ENCODE measurements at places on chromosomes 6 and 20.

DNA sequence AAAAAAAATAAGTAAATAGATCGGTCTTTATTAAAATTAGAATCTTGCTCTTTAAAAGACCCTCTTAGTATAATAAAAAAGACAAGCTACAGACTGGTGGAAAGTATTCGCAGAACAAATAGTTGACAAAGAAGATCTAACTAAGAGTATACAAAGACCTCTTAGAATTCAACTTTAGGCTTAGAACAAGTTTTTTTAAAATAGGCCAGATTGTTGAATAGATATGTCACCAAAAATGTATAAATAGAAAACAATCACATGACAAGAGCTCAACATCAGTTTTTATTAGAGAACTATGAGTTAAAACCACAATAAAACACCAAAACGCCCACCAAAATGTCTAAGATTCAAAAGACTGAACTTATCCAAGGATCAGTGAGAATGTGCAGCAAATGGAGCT lies 632.7 kb upstream of the PTCHD4 start:
- no peak for DNase-seq

DNA sequence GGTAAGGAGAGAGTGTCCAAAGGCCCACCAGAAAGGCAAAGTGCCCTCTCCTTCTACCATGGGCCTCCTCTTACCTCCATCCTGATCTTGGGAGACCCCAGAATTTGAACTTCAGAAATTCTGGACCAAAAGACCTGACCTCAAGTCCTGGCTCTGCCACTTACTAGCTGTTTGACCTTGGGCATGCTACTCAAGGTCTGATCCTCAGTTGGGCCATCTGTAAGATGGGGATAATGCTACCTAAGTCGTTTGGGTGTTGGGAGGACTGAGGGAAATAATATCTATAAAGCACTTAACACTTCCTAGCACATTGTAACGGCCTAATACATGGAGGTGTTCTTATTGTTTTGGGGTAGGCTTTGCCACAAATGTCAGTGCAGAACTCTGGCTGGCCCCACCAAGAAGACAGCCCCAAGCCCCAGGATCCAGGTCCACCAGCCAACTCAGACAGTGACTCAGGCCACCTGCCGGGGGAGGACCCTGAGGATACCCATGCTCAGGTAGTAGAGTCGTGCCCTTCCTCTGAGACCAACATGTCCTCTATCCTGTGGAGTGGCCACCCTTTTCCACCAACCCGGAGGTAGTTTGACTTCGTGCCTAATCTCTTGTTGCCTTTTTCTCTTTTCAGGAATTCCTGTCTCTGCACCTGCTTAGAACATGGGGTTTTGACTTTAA lies 2.7 kb downstream of the PRICKLE4 start:
- DNase-seq, result no peak

GRCh38 chr6:74357321-74357720 lies 661.3 kb downstream of the CD109 start:
- no peak for DNase-seq

DNA sequence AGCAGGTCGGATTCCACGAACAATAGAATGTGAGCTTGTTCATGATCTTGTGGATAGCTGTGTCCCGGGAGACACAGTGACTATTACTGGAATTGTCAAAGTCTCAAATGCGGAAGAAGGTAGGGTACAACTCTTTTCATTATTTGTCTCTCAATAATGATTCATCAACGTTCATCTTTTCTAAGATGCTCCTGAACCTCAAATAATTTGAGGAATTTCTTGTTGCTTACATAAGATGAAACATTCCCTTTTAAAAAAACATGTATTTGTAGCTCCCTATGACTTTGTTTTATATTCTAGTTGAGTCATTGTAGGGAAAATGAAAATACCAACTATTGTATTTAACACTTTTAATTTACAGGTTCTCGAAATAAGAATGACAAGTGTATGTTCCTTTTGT lies 17.0 kb downstream of the MCM8 start:
- DNase-seq, result no peak

- no peak for DNase-seq
Measured at GRCh38 chr20:59743767-59744485, 139.6 kb downstream of the PHACTR3 start.

DNA sequence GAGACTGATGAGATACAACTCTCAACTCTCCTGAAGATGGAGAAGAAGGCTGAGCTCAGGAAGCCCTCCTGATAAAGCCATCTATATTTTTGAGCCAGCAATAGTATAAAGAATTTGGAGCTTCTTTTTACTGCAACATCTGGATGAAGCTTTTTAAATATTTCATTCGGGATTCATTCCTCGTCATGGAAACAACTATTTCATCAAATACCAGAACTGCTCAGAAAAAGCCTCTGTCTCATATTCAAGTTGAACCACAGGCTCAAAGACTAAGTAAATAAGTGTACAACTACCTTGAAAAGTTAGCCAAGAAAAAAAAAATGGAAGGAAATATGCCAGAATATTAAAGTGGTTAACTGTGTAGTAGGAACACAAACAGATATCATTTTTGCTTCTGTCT lies 37.8 kb downstream of the PTPRT start:
- no peak for DNase-seq

DNA sequence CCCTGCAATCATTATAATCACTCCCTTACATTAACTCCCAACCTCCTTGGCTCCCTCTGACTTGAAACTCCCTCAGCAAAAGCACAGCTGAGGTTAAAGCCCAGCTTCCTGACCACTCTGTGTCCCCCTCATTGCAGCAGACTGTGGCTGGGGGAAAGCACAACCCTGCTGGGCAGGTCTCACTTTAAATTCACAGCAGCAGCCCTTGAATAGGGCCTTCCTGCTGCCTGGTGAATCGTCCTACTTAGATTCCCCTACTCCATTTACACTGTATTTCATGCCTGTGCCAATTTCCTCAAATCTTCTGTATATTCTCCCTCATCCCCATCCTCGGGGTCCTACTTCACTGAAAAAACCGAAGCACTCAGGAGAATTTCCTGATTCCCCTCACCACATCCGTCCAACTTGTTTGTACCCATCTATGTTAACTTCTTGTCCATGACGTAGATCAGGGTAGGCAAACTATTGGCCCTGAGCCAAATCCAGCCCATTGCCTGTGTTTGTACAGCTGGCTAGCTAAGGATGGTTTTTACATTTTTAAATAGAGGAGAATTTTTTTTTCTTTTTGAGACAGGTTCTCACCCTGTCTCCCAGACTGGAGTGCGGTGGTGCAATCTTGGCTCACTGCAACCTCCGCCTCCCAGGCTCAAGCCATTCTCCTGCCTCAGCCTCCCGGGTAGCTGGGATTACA lies 31.5 kb upstream of the GCM1 start:
- DNase-seq, result no peak

- no peak for DNase-seq
Measured at GRCh38 chr6:165922309-165922794, 245.3 kb downstream of the TBXT start.

GRCh38 chr6:11685481-11686093 lies 93.0 kb downstream of the ADTRP start:
- DNase-seq, result no peak

DNA sequence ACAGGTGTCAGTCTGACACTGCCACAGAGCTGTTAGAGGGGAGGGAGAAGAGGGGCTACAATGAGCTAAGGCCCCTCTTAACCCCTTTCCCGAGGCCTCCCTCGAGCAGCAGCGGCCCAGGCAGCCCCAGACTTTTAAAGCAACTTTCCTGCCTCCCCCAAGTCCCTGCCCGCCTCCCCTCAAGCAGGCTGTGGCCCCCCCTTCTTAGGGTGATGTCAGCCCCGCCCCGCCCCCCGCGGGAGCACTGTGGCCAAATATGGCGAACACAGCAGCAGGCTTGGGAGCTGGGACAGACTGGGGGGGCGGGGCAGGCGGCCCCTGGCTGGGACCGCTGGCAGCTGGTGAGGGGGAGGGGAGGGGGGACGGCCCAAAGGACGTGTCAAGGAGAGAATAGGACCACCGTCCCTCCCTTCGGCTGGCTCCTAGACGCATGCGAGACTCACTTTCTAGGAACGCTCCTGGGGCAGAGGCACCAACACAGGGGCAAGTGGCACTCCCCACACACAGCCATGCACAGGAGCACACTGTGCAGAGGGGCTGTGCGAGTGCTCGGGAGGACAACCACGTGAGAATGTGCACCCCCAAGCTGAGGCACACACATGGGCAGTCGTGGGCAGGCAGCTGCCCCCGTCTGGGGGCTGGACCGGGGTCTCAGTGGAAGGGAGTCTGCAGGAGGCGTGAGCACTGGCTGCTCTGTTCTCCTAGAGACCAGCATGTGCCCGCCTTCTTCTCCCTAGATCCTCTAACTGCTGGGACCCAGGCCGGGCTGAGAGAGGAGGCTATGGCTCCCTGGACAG lies 6.7 kb downstream of the TEAD3 start:
- no peak for DNase-seq

- DNase-seq, result no peak
Measured at GRCh38 chr6:118558464-118559217, 10.5 kb downstream of the PLN start.

GRCh38 chr6:26355366-26355765 lies 9.6 kb upstream of the BTN3A2 start:
- DNase-seq, result no peak

DNA sequence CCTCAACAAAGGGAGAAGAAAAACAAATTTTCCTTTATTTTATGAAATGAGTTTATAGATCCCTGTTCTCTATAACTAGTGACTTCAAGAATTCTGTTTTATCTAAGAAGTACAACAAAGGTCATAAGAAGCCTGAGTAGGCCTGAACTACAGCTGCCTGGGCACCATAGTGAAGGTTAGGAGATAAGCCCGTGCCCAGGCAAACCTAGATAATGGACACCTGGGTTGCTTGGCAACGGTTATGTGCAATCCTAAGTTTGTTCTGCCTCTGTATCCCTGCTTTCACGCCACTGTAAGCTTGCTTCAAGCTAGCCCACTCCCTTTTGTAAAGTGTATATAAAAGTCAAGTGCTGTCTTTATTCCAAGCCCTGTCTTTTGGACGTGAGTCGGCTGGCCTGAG lies 23.2 kb downstream of the SCGN start:
- no peak for DNase-seq

- no peak for DNase-seq
Measured at GRCh38 chr6:27286141-27286540, 25.9 kb downstream of the POM121L2 start.

DNA sequence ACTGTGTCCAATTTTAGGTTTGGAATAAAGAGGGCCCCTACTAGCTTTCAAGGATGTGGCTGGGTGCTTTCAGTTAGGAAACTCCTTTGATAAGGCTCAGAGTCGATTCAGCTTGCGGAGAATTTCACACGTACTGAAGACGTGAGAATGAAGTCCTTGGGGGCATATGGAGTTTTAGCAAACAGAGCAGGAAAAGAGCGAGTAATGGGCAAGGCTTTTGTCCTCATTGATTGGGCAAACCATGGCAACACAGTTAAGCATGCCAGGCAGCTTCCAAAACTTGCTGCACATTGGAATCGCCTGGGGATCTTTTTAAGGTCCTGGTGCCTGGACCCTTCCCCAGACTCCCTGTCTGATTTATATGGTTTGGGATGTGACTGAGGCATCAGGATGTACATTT lies 29.2 kb downstream of the ISM1 start:
- DNase-seq, result no peak

DNA sequence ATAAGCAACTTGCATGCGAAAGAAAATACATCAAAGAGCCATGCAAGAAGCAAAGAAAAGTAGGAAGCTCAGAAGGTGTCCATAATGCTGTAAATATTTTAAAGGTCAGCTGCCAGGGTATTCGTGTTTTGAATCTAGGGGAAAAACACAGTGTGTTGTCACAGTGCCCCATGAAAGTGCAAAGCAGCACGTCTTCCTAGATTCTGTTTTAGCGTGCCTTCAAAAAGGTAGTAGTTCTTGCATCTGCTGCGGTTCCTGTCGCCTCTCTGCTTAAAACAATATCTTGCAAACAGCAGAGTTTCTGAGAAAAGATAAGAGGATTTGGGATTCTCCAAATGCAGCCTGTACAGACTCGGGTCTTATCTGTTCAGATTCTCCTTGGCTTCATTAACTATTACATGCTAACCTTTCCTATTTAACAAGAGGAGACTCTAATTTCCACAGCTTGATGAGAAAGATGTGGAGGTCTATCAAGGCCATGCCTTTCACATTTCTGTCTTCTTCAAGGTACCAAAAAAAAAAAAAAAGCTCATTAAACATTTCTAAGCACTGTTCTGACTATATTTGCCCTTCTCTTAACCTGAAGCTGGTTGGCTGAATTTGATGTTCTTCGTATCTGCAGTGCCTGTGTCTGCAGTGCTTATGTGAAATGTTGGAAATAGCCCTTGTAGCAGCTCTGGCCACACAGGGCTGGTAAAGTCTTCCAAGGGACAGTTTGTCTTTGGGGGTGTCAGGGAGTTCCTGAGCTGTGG lies 297.5 kb downstream of the ADGB start:
- no peak for DNase-seq

GRCh38 chr6:169787797-169788196 lies 36.4 kb downstream of the ERMARD start:
- no peak for DNase-seq

GRCh38 chr6:139148557-139149235 lies 13.8 kb downstream of the HECA start:
- DNase-seq, result no peak

GRCh38 chr20:32476684-32477593 lies 108.2 kb downstream of the NOL4L start:
- no peak for DNase-seq

DNA sequence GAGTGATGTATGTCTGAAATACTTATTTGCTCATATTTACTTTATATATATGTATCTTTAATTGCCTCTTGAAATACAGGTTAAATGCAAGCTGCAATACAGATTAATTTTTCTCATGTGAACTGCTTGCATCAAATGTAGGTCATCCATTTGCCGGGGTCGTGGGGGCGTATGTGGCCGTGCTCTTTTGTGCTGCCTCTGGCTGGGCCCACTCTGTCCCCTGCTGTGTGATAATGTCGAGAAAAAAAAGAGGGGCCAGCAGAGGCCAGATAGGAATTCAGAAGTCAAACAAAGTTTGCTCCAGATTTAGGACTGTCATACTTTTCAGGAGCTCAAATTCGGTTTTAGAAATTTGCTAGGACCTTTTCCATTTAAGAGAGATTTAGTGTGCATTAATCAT lies 459.6 kb upstream of the SOX4 start:
- DNase-seq, result no peak

DNA sequence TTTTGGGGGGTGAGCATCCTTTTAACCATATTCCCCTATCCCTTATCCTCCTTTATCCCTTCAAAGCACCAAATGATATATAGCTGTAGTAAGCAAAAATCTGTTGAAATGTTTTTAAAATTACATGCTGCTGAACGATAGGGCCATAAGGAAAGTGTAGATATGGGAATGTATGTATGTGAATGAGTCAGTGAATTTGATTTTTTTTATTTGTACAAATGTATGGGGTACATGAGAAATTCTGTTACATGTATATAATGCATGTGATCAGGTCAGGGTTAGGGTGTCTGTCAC lies 327.2 kb downstream of the ZFAND3 start:
- no peak for DNase-seq
